Non-pigmented ciliary epithelial cell (primary cell): ENCODE measurements at places on chromosomes 4 and X.

DNA sequence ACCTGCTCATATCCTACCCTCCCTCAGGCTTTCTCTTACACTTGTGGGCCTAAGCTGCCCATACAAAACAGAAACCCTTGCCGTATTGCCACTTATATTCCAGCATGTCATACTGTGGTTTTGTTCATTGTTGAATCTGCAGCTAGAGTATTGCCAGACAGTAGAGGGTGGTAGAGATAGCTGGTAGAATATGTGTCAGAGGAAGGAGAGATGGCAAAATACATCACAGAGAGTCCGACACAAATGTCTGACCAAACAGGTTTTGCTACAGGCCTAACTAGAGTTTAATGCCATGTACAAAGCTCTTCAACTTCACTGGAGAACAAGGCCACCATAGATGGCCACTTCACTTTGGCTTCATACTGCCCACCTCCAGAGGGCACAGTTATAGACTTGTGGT, 160.1 kb downstream of the EFHC2 start:
- no peak for DNase-seq

GRCh38 chr4:63123441-63123840, 1285.8 kb downstream of the TECRL start:
- DNase-seq = no peak

GRCh38 chrX:108537005-108537404, 97.4 kb downstream of the COL4A5 start:
- no peak for DNase-seq

DNA sequence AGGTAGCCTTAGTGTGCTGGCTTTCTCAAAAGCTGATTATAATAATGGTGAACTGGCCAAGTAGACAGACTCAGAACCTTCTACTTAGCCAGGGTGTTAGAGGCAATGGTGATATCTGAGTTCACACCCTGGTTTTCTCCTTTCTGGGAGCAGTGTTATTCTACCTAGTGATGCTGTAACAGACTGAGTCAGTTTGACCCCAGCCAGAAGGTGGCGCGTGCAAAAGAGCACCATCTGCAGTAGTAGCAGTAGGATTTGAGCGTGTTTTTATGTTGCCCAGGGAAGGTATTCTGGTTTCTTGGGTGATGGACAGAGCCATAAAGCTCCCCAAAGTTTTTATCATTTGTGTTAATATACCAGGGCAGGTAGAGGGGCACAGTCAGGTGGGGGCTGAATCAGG, 143.8 kb upstream of the CPXCR1 start:
- no peak for DNase-seq

GRCh38 chrX:152904151-152905080, 6.5 kb downstream of the ZNF185 start:
- DNase-seq = no peak

- no peak for DNase-seq
Observed at GRCh38 chrX:133495464-133496391, 80.4 kb upstream of the GPC4 start.

DNA sequence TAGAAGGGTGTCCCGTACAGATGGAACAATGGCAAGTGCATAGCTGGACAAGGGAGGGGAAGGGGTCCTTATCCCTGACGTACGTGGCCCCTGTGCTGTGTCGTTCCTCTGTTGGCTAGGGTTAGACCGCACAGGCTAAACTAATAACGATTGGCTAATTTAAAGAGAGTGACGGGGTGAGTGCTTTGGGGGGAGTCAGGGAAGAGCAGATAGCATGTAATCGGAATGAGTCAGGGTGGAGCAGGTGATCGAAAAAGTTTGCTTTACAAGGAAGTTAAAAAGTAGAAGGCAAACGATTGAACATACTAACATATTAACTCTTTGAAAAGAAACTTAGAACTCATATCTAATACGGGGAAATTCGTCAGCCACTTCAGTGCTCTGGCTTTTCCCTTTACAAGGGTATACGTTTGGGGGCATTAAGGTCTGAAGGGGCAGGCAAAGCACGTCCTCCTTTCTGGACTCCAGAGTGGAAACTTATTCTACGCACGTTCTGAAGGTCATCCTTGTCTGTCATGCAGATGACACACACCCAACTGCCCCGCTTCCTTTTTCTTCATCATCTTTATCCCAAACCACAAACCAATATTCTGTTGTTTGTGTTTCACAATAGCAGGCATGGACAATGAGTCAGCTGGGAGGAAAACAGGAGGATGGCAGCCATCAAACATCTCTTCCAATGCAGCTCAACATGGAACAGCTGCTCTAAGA, 10.2 kb upstream of the CRLF2 start:
- DNase-seq = no peak
